ENCODE measurements at places on chromosomes 2 and 18.

- no peak for DNase-seq
These were observed 54.2 kb upstream of the ID2 start for GRCh38 chr2:8627692-8628085.

GRCh38 chr2:85716346-85716914 is 22.3 kb downstream of the GNLY start:
- DNase-seq: no peak

DNA sequence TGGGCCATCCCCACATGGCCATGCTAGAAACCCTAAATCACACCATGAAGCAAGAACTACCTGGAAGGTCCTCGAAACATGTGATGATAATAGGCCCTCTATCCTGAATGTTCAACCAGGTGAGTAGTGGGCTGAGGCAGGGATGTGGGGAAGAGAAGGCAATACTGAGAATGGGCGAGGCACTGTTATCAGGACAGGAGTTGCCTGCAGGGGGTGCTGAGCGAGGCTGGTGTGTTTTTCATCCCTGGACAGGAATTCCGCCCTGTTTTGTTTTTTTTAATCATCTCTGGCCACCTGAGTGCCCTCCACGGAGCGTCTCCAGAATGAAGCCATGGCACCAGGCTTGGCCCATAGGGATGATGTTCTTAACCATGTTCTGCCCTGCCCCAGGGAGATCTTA is 103.0 kb upstream of the SOX11 start:
- no peak for DNase-seq

DNA sequence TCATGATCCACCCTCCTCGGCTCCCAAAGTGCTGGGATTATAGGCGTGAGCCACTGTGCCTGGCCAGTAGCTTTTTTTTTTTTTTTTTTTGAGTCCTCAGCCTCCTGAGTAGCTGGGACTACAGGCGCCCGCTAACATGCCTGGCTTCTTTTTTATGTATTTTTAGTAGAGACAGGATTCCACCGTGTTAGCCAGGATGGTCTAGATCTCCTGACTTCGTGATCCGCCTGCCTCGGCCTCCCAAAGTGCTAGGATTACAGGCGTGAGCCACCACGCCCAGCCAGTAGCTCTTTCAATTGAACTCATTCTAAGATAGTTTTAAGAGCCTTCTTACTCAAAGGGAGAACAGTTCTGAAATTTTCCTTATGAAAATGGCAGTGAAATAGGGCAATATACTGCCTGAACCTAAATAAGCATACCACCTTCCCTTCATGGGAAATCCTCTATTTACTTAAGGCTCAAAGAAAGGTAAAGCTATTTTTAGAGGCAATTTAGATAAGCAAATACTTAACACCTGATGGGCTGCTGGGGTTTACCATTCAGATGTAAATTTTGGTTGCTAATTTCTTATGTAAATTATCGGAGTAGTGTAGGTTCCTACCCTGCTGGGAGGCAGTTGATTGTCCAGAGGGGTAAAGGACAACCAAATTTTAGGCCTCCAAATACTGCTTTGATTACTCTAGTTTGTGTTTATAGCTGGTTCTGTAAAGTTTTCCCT is 144.7 kb downstream of the GREB1L start:
- no peak for DNase-seq

DNA sequence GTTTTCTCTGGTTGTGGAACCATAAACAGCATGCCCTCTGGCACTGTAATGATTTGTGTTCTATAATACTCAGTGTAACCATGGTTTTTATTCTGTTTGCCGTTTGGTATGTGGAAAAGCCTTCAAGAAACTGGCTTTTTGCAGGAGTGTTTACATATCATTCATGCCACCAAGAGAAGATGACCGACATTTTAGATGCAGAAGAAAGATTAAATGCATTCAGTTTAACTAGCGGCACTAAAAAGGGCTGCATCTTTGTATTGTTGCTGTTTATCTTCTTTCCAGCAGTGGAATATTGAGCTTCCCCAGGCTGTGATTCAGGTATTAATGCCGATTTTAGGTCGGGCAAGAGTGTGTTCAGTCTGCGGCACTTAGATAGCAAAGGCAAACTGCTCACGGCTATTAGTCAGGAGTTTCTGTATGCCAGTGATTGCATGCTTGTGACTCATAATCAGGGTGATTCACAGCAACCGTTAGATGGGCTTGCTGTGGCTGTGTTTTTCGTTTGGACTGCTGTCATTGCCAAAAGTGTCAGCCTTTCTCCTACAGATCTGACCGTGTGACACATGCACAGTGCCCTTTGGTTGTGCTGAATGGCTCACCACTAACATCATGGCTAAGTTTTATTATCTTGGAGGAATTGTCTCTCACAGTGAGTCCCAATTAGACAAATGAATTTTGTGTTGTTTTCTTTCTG is 479.7 kb downstream of the PARD3B start:
- peak; percentile 79 for DNase-seq

DNA sequence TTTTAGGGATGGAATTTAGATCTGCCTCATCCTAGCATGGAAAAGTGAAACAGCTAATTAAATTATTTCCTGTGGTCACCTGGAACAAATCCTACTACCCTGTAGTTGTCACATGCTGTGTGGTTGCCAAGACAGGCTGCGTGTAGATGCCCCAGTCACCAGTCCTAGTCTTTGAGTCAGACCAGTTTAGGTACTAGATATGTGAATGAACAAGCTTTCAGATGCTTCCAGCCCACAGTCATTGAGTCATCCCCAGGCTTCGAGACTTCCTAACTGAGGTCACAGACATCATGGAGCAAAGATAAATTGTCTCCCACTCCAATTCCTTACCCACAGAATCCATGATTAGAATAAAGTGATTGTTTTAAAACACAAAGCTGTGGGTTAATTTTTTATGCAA is 35.8 kb upstream of the GRB14 start:
- peak; percentile 77 for DNase-seq

- no peak for DNase-seq
These were observed 69.3 kb upstream of the BZW1 start for GRCh38 chr2:200742426-200742825.

GRCh38 chr2:27039426-27039825 is 6.7 kb downstream of the TMEM214 start:
- DNase-seq: no peak

- DNase-seq: peak; percentile 26
These were observed 71.9 kb upstream of the GALNT5 start for GRCh38 chr2:157185476-157186227.

- DNase-seq: no peak
These were observed 32.7 kb upstream of the DNMT3A start for GRCh38 chr2:25374411-25374810.

GRCh38 chr18:23722646-23723045 is 33.4 kb downstream of the LAMA3 start:
- DNase-seq: no peak

DNA sequence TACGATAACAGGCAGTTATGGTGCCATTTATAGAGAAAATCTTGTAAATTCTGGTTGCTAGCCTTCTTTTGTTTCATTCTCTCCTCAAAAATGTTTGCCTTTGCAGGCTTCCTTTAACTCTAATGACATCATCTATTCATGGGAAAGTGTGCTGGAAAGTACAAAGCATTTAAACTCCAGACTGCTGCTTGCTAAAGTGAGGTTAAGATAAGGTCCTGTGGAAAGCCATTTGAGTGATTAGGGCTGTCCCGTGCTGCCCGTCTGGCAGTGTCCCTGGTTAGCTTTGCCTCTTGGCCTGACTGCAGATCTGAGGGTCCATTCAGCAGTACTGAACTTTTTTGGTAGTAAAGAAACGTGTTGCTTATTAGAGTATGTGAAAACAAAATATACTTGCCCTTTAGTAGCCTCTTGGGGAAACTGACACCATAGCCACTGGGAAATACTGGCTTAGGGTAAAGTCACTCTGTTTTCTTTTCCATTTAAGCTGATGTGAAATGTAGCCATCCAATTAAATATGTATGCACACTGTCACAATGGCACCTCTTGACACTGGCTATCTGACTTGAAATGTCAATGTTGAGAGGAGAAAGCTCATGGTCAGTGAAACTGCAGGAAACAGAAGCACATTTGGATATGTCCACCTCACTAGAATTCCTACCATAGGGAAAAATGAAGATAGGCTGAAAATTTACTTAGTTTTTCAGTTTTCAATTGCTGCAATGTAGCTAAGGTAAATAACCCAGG is 321.5 kb downstream of the SLC8A1 start:
- DNase-seq: no peak

GRCh38 chr2:119290859-119291587 is 67.4 kb downstream of the STEAP3 start:
- peak; percentile 4 for DNase-seq

DNA sequence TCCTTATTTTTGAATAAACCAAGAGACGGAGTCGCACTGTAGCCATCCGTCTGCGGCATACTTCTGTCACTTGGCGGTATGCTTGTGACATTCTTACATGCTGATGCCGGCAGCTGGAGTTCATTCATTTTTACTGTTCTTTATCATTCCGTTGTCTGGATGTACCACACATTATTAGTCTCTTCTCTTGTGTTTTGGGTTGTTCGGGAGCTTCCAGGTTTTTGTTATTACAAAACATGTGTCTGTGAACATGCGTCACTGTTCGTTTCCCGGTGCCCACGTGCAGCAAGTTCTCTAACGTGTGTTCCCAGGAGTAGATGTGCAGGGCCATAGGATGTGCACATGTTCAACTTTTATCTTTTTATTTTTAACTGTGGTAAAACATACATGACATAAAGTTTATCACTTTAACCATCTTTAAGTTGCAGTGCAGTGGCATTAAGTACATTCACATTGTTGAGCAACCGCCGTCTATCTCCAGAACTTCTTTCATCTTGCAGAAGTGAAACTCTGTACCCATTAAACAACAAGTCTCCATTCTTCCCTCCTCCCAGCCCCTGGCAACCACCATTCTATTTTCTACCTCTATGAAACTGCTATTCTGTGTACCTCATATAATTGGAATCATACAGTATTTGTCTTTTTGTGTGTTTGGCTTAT is 40.1 kb downstream of the MTCL1 start:
- peak; percentile 46 for DNase-seq

DNA sequence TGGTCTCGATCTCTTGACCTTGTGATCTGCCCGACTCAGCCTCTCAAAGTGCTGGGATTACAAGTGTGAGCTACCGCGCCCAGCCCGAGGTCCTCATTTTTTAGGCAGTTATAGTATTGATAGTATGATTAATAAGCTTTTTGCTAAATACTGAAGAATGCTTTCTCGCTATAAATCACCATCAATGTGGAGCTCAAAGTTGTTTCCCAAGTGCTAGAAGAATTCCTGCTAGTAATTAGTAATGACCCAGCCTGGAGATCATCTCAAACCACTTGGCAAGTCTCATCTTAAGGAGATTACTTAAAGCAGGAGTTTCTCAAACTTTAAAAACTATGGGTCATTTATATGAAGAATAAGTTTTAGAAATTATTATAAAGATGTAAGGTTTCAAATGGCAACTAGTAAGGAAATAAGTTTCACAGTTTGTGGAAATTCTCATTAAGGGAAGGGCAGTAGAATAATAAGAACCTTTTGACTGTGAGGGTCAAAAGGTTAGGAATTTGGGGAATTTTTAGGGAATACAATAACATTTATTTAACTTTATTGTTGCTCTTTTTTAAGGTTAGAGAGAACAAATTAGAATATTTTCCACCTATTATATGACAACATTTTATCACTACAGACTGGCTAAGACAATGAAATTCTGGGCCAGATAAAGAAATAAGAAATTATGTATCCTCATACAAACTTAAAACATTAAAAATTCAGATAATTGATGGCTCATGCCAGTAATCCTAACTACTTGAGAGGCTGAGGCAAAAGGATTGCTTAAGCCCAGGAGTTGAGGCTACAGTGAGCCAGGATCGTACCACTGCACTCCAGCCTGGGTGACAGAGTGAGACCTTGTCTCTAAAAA is 148.6 kb upstream of the MAP3K20 start:
- no peak for DNase-seq

GRCh38 chr2:42141687-42142546 is 27.2 kb upstream of the EML4 start:
- peak; percentile 84 for DNase-seq

DNA sequence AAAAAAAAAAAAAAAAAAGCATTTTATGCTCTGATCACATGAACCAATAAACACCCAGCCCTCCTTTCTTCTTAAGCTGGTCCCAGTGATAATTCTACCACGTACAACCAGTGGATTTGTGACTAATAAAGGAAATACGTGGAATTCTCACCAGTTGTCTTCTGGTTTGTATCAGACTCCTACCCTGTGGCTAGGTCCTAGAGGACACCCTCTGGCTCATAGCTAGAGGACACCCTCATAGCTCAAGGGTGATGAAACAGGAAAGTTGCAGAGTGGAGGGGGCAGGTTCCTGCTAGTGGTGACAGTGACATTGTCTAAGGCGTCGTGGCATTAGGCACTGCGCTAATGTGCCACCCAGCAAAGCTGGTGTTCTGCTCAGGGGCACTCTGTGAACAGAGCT is 167.8 kb downstream of the BCL11A start:
- DNase-seq: peak; percentile 29

- DNase-seq: no peak
These were observed 44.3 kb downstream of the L3MBTL4 start for GRCh38 chr18:6370410-6370809.

DNA sequence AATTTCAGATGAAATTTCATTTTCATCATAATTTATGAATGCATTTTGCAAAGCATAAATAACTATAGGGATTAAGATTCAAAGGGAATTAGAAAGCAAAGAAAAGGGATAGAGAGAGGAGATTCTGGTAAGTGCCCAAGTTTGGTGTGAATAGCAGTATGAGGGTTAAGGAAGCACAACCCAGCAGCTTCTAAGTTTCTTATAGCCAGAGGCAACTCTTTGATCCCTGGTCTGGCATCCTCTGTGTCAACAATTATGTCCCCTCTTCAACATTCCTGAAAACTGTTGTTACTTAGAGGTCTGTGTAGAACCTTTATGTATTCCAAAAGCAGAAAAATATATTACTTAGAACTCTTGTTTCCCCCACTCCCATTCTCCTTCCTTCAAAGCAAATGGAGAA is 171.6 kb upstream of the SATB2 start:
- no peak for DNase-seq

DNA sequence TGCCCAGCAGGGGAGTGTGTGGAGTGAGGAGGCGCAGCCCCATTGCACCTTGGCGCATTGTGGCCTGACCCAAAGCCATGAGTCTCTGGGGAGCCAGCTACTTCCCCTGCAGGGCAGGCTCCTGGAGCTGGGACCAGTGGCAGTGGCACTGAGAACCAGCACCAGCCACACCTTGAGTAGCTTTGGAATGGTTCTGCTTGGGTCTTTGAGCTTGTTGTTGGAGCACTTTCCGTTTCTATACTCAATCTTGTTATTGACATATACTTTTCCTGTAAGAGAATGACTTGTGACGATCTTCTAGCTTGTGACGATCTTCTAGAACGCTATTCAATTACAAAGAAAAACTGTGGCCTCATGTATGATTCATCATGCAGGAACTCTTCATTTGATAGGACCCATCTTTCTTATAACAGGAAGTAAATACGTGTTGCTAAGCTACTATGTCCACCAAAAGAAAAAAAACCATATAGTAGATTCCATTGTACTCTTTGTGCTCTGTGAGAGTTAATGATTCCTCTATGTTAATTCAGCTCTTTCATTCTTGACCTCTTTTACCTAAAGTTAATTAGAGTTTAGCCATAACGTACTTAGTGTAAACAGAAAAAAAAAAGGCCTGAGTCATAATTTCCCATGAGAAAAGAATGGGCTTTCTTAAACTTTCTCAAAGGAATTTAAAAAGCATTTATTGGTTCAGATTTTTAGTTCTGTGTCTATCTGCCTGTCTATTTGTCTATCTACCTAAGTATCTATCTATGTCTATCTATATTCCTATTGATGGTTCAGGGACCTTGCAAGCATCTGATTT is 113.1 kb downstream of the GATA6 start:
- DNase-seq: peak; percentile 21

GRCh38 chr18:59983506-59983905 is 83.7 kb downstream of the PMAIP1 start:
- DNase-seq: no peak

- DNase-seq: no peak
These were observed 42.2 kb downstream of the CD302 start for GRCh38 chr2:159755788-159756187.
